Activated T-cell treated with anti-CD3 and anti-CD28 coated beads, Interleukin-2, amount 50 U/mL, for 4 hours (primary cell): ENCODE measurements at places on chromosomes 4 and X.

DNA sequence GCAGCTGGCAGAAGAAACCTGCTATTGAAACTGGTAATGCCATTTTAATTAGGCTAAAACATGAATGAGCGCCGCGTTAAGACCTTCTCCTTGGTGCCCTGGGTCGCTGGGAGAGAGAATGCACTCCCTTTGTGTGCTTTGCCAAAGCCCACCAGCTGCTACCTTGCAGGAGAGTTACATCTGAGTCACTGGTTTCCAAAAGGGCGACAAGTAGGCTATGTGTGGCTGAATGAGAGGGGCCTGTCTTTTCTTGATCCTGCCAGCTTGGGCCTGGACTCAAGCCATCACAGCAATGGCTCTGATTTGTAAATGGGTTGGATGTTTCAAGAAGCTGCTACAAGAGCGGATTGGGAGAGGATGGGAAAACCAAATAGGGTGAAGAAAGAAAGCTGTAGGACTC lies 81.5 kb downstream of the NHS start:
- no peak for DNase-seq

DNA sequence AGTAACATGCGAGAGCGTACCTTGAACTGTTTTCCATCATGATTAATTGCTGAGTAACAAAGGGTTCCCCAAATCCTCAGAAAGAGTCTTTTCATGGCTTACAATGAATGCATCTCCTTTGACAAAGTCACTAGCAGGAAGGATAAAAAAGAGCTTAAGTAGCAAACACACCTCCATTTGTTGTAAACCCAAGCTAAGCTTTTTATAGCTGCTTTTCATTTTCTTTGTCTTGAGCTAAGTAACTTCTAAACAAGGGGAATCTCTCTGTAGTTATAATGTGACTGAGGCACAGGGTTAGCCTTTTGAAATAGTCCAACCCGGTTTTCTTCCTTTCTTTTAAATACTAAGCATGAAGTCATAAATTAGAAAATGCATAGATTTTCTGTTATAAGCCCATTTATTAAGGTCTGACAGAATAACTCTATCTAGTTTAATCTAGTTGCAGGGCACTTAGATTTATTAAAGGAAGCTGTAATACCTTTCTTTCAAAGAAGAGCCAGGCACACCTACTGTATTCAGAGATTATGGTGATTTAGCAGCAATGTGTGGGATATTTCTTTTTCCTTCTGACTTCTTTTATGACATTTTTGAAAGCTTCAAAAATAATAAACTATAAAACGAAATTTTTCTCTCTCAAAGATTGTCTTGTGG lies 226.9 kb upstream of the SMIM31 start:
- DNase-seq, result no peak

DNA sequence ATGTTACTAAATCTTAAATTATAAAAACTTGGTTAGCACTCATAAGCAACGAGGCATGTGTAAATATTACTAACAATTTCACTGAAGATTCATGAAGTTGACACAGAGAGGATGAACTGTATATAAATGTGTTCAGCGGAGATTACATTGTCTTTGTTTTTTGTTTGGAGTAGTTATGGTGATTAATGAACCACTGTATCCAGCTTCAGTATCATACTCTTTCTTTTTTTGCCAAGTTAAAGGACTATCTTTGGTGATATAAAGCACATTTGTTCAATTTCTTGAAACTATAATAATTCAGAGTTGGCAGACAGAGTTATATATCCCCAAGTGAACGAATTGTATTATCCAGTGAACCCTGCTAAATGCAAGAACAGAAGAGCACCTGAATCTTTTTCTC lies 497.6 kb downstream of the CCSER1 start:
- no peak for DNase-seq

DNA sequence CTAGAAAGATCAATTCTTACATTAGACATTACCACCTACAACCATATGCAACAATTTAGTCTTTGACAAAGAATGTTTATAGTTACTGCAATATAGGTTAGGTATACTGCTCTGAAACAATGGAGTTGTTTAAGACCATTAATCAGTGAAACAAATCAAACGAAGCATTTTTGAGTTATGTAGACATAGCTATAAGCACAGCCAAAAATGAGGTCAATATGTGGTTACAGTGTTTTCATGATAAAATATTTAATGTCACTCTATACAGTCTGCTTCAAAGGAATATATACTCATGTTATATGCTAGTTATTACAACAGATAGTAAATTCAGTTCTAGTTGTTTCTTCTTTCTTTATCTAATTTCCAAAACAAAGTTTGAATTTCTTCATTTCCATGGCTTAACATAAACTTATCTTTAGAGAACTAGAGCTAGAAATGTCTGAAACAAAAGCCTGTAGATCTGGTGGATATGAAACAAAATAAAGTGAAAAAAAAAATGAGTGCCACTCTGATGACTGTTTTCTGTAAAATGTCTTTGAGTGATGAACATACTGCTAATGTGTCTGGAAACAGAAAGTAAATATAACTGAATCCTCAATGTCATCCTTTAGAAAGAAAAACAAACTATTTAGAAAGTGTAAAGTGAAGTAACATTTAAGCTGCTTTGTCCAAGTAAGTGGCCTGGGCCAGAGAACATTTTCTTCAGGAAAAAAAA lies 809.0 kb downstream of the FAT4 start:
- no peak for DNase-seq

DNA sequence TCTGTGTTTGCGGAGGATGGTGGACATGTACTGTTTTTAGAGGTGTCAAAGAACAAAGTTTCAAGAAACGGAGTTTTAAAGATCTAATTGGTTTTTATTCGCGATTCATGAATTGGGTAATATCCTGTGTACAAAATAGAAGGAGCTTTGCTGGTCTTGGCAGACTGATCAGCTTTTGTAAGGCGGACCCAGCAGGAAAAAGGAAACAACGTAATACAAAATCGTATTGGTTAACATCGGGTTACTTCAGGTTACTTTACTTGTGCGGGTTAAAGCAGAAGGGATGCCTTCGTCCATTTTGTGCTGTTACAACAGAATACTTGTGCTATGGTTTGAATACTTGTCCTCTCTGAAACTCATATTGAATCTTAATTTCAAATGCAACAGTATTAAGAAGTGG lies 11.4 kb upstream of the NYX start:
- DNase-seq, result no peak

DNA sequence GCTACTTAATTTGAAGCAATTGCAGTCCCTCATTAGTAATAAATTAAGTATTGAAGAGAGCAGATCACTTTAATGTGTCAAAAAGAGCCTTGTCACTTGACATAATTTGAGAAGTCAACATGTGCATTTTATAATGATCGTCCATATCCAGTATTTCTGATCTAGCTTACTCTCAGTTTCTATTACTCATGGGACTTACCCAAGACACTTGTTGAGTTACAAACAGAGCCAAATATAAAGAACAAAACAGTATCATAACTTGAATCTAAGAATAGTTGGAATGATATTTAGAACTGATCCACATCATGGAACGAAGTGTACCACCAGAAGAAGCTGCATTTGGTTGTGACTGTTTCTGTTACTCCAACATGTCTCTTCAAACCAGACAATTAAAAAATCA lies 54.7 kb downstream of the SLITRK4 start:
- no peak for DNase-seq

DNA sequence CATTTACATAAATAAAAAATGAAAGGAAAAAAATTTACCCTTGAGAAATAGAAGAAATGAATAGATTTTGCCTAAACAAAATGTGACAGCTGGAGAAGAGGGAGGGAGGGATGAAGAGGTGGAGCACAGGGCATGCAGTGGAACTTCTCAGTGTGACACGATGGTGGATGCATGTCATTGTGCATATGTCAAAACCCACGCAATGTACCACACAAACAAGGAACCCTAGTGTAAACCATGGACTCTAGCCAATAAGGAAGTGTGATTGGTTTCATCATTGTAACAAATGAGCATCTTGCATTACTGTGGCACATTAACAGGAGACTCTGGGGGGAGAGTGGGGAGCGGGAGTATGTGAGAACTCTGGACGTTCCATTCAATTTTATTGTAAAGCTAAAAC lies 58.6 kb downstream of the GATB start:
- no peak for DNase-seq

GRCh38 chrX:78822157-78822690 lies 74.7 kb downstream of the LPAR4 start:
- no peak for DNase-seq

- DNase-seq, result no peak
Measured at GRCh38 chr4:114815760-114816159, 217.2 kb downstream of the UGT8 start.

GRCh38 chrX:85213792-85214530 lies 29.6 kb downstream of the SATL1 start:
- DNase-seq, result no peak

GRCh38 chr4:101972791-101973190 lies 182.3 kb downstream of the BANK1 start:
- no peak for DNase-seq

DNA sequence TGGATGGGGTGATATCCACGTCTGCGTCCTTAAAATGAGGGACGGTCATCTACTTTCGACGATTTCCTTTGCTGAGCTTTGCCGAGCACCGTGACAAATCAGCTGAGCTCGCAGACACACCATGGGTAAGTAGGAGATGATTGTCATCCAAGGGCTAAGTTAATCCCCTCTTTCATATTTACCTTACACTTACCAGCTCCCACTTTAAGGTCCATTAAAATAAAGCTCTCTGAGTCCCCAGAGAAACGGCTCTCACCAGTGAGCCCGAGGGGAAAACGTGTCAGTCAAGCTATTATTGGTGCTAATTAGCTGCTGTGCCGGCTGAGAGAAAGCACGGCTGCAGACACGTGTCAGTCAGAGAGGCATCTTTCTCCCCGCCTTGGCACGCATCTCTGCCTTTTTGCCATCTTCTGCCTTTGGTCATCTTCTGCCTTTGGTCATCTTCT lies 72.2 kb downstream of the CRLF2 start:
- no peak for DNase-seq

DNA sequence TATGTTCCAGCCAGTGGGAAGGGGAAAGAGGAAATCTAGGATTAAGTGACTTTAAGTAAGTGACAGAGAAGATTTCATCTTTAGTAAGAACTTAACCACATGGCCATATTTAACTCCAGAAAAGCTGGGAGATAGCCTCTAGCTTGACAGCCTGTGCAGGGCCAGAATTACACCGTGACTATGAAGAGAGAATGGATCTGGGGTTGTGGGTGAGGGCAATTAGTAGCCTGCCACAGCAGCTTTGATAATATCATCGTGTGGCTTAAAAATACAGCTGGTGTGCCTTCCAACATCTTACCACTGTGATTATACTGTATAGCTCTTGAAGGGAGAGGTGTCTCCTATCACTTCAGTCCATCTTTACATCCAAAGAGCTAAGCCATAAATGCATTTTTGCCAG lies 57.6 kb upstream of the TBC1D9 start:
- no peak for DNase-seq

- no peak for DNase-seq
Measured at GRCh38 chr4:183507925-183508696, 3.3 kb downstream of the ING2 start.

DNA sequence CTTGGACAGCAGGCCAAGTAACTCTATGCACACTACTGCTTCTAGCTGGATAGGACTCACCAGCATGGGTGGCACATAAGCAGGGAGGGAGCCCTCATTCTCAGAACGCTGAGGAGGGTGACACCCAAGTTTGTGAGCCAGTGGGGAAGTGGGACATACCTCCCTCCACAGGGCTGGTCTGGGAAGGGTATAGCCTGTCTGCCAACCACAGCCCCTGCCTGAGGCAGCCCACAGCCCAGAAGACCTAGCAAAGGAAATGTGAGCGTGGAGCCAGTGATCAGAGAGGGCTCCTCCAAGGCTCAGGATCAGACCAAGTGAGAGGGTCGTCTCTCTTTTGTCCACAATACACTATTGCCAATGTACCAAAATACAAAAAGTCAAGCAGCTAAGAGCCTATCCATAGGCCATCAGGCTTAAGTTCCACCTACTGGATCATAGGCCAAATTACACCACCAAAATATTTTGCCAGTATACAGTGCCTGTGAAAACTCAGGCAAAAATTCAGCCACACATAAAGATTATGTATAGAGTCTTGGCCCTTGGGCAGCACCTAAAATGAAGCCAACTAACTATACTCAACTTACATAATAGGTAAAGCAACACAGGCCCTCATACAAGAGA lies 1203.1 kb downstream of the PCDH18 start:
- DNase-seq, result no peak

DNA sequence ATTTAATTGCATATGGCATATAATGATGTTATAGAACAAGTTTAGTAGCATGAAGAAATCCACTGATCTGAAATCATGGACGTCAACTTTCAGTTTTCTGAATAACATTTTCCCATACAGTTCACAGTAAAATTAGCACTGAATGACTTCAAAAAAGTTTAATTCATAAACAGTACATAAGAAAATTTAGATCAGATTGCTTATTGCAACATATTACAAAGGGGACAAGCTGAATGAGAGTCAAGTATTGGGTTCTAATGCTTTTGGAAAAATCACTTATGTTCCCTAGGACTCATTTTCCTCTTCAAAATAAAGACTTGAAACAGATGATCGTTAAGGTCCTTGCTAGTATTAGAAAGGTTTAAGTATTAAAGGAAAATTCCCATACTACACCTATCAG lies 898.3 kb upstream of the INTU start:
- DNase-seq, result no peak

DNA sequence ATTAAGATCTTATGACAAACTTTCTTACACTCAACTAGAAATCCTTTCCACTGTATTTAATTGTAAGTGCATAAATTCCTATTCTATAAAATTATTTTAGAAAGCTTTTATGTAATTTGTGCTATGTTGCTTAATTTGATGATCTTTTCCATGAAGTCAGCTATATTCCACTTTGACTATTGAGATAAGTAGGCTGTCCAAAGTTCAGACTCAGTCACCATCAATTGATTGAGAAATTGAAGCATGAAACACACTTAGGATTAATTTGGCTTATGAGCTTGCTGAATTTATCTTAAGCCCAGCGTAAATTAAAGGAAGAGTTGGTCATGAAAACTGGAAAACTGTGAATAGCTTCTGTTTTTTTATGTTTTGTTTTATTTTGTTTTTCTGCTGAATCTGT lies 18.7 kb upstream of the UGT2B10 start:
- DNase-seq, result no peak

GRCh38 chr4:42678512-42678911 lies 21.6 kb upstream of the ATP8A1 start:
- DNase-seq, result no peak

DNA sequence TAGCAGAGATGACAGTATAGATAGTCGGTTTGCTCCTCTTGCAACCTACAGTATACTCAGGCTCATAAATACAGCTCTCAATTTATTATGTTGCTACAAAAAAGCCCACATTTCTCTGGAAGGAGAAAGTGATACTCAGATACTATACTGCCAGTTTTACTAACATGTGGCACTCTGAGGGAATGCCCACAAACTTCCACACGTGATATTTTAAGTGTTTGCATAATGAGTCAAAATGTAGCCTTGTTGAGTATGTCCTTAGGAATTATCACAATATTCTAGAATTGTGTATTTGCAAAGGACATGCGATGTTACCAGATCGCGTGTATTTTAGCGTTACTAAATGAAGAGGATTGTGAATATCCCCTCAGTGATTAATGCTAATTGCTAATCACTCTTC lies 929.1 kb downstream of the STIM2 start:
- no peak for DNase-seq
